Activated effector memory CD4-positive, alpha-beta T cell treated with Interleukin-2 at 50 U/mL for 16 hours (primary cell): ENCODE measurements at places on chromosomes 3 and 15.
A peak's percentile ranks its signal among the peaks of the same experiment; 100 is the strongest.

DNA sequence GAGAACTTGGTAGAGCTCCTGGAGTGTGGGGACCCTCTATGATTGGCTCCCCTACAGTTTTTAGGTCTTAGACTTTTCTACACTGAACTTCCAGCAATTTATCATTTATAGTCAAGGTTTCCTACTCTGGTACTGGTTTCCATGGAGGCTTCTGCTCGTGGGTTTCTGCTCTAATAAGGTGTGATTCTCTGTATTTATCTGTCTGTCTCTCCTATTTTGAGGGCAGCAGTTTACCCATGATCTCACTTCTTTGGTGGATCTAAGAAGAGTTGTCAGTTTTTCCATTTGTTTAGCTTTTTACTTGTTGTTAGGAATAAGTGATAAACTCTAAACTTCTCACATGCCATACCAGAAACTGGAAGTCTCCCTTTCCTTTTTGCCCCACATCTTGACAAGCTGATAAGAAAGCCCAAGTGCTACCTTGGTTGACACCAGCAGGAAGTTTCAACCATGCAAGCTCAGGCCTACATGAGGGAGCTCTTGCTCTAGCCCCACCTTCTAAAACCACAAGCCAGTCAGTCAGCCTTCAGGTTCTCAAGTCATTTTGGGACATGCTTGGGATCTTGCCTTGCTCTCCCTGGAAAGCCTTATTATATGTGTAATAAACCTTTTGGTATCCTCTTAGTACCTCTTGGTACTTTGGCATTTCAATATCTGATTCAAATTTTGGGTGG lies 10.0 kb downstream of the TIMMDC1 start:
- no peak for DNase-seq

DNA sequence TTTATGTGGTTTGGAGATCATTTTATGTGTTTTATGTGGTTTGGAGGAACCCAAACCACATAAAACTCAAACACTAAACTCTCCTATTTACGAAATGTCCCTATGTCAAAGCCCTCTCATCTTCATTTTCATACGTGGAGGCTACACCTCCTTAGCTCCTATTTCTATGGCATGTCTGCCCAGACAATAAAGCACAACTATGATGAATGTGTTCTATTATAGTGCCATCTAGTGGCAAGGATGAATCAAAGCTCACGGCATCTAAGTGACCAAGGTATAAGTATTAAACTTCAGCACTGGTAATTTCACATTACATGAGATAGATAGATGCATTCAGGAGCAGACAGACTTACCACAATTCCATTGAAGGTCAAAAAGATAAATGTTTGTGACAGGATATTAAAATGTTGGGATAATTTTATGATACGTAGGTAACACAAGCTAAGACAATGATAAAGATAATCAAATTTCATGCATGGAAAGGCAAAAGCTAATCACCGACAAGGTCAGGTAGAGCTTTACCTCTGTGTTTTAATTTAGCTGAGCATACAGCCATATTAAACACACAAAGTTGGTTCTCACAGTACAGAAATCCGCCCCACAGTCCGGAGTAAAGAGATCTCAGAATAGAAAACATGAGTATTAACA lies 130.6 kb upstream of the FHIT start:
- no peak for DNase-seq

GRCh38 chr15:76625267-76625666 lies 279.9 kb downstream of the SCAPER start:
- DNase-seq: no peak

GRCh38 chr3:31748933-31749295 lies 216.2 kb downstream of the STT3B start:
- DNase-seq: no peak

- DNase-seq: no peak
Measured at GRCh38 chr3:158790901-158791589, 10.8 kb upstream of the MFSD1 start.

- no peak for DNase-seq
Measured at GRCh38 chr3:194231929-194232832, 96.2 kb downstream of the HES1 start.

DNA sequence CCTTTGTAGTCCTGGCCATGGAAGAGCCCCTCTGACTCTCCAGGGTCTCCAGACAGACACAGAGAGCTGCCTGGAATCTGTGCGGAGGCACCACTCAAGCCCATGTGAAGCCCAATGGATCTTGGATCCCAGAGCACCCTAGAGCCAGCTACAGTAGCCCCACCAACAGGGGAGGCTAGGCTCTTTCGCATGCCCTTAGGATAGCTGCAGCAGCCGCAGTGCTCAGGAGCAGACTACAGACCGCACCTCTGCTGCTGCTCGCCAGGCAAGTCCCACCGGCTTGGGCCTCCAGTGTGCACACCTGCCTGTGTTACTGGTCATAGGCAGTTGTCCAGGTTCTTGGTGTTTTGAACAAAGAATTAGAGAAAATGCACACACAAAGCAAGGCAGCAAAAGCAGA lies 131.6 kb downstream of the SPATA16 start:
- no peak for DNase-seq

- DNase-seq: no peak
Measured at GRCh38 chr3:167318306-167318705, 61.8 kb downstream of the ZBBX start.

GRCh38 chr15:91529534-91529933 lies 324.0 kb upstream of the SLCO3A1 start:
- DNase-seq: no peak

- DNase-seq: no peak
Measured at GRCh38 chr15:93837450-93837849, 393.9 kb upstream of the MCTP2 start.

GRCh38 chr3:137061186-137061585 lies 103.4 kb downstream of the IL20RB start:
- no peak for DNase-seq

GRCh38 chr15:83431521-83431920 lies 15.6 kb upstream of the SH3GL3 start:
- DNase-seq: no peak

DNA sequence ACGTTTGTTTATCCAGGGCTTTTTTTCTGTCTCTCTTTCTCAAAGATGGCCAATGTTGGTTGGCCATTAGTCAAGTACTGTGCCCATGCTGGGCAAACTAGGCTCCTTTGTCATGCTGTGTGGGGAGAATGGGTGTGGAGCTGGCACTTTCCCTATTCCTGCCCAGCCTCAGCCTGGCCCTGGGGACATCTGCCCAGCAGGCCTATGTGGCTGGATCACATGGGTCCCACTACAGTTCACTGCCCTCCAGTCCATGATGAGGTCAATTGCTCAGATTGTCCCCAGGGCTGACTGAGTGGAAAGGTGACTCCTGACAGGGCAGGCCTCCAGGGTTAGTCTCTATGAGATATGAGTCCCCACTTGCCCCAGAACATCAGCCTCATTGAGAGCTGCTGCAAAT lies 54.4 kb upstream of the HERC1 start:
- no peak for DNase-seq

- DNase-seq: no peak
Measured at GRCh38 chr3:195405651-195406050, 37.2 kb downstream of the ACAP2 start.

DNA sequence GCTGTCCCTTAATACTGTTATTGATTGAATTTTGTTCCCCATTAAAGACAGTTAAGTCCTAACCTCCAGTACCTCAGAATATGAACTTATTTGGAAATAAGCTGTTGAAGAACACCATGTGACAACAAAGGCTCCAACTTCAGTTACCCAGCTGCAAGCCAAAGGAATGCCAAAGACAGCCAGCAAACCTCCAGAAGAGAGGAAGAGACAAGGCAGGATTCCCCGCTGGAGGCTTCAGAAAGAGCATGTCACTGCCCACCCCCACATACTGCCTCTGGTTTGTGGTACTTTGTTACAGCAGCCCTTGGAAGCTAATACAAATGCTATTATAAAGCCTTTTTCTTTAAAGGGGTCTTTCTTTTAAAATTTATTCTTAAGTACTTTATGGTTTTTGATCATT lies 18.4 kb upstream of the NEK10 start:
- DNase-seq: no peak

DNA sequence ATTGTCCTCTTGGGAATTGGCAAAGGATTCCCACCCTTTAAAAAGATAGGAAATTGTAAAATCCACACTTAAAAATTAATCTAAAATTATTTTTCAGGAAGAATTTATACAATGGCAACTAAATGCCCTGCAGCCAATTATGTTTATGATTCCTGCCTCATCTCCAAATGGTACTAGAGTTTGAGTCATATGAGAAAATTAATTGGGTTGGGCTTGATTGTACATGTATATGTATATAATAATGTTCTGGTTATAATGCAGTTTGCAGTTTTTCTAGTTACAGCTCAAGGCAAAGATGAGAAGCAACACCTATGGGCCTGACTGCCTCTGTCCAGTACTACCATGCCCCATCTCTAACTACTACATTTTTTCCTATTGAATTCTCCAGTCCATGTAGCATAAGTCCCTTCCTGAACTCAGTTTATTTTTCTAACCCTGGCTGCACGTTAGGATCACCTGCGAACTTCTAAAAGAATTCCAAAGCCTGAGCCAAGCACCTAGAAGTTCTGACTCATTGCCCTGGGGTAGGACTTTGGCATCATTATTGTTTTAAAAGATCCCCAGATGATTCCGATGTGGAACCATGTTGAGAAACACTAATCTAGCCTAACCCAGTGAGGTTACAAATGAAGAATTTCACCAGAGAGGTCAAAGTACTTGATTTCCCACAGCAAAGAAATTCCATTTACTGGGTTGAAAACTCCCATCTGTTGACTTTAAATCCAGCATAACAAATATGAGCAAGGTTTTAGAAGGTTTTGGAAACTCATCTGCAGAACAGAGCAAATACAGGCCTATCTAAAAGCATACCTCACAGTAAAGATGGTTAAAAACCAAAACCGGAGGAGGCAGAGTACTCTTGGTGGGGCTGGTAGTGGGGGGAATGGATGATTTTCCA lies 19.4 kb downstream of the TGFBR2 start:
- no peak for DNase-seq

DNA sequence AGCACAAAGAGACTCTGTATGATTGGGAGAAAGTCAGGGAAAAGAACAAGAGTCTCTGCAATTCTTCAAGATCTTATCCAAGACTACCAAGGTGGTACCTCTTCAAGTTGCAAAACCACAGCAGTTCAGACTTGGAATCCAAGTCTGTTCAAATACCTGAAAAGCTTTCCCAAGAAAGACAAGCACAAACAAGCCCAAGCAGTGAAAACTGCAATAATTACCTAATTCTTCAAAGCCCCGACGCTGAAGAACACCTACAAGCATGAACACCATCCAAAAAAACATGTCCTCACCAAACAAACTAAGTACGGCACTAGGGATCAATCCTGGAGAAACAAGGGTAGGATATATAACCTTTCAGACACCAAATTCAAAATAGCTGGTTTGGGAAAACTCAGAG lies 299.3 kb upstream of the ALCAM start:
- no peak for DNase-seq

GRCh38 chr15:41621200-41622193 lies 38.7 kb upstream of the MGA start:
- DNase-seq: peak; percentile 65

DNA sequence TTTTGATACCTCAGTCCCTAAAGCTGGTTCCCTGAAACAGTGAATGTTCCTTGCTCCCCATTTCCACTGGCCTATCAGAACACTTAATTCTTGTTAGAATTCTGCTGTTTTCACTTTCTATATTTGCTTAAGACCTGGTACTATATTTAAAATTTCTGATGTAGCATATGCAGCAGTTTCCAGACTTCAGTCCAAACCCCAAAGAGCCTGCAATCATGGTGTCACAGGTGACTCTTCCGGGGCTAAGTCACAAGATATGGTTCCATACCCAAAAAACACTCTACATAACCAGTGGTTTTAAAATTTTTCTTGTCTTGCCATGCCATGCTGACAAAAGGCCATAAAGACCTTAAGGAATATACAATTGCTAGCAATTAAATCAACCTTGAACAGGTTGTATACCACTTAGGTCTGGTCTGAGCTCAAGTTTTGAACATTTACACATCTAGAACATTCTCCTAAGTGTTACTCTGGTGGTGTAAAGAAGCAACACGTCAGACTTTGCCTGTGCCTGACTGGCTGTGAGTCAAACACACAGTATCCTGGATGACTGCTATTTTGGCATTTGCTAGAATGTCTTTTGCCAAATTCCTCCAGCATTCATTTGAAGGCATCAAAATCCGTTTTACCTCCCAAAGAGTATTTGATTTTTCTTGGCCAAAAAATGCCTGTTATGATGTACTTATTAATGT lies 160.0 kb downstream of the FRMD5 start:
- DNase-seq: no peak

GRCh38 chr3:141412936-141413354 lies 44.6 kb downstream of the ZBTB38 start:
- DNase-seq: no peak

DNA sequence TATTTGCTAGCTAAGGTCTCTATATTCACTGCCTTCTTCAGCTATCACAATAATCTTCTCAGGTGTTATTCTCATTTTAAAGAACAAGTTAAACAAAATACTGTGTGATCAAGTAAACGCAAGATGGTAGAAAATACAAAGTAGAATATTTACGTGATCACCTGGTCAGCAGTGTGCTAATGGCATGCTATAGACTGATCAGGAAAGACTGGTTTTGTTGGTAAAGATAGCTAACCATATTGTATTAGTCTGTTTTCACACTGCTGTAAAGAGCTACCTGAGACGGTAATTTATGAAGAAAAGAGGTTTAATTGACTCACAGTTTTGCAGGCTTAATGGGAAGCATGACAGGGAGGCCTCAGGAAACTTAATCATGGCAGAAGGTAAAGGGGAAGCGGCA lies 50.4 kb downstream of the ZBTB38 start:
- DNase-seq: no peak

DNA sequence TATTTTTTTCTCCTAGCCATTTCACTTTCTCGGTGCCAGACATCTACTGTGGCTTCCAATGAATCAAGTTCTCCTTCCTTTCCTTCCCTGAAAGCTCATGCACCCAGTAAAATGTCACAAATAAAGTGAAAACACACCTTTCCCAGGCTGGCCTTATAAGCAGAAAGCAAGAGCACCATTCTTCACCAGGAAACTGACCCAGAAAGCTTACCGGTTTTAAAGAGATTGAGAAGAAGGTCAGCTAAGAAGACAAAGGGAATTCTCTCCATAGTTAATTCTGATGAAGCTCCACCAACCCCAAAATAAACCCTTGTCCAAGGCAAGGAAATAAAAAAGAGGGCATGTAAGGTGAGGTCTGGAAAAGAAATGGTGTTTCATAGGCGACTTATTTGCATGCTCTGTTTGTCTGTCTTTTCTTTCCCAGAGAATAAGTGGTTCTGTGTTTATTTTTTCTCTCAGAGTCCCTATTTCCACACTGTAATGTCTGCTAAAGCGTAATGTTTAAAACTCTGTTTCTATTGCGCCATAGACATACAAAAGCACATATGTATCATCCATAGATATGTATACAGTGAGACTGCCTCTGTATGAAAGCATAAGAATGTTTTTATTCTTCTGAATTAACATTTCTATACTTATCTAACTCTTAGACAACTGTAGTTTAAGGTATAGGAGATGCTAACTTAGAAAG lies 2.8 kb downstream of the LSAMP start:
- DNase-seq: no peak

DNA sequence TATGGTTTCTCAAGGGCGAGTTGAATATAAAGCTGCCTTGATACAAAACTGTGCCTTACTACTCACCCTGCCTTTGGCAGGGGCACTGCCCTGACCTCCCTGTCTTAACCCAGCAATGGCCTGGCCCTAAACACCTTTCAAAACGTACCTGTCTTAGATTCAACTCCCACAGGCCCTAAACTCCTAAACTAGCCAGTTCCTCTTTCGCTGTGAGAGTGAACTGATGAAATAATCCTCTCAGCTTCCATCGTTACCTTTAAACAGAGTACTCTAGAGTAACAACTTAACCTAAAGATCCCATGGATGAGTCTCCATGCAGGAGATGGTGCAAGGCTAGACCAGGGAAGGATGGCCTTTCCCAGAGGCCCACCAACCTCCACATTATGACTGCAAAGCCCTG lies 133.0 kb upstream of the THBS1 start:
- DNase-seq: no peak
